ENCODE measurements at places on chromosomes 7 and 10. TPM values are rescaled to one million over a fixed set of nuclear protein-coding genes. Genes with fewer than 3 reads are reported as not detected.

NKX2-3 gene
- total RNA-seq: not detected

BLNK gene
- 7.7 TPM for total RNA-seq

RUFY2 gene
- 43.1 TPM for total RNA-seq

DNA sequence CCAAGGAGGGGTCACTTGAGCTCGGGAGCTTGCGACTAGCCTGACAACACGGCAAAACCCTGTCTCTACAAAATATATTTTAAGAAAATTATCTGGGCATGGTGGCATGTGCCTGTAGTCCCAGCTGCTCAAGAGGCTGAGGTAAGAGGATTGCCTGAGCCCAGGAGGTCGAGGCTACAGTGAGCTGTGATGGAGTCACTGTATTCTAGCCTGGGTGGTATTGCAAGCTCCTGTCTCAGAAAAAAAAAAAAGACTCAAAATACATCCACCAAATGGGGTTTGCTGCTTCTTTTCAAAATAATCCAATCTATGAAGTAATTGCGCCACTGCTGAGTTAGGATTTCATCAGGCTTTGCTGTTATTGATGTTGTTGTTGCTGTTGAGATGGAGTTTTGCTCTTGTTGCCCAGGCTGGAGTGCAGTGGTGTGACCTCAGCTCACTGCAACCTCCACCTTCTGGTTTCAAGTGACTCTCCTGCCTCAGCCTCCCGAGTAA, 11.1 kb upstream of the VIM start:
- no peaks in the 10 kb centered on the region for H3K4me1 ChIP-seq
- no peaks in the 10 kb centered on the region for H3K27me3 ChIP-seq
- no peaks in the 10 kb centered on the region for H3K36me3 ChIP-seq
- no peak overlapping the region for H3K27ac ChIP-seq
- no peak overlapping the region for H3K4me3 ChIP-seq
- DNase-seq: no peak

ABCC2 gene
- 0.66 TPM for total RNA-seq

GRM3 gene
- 14.3 TPM for total RNA-seq

CCSER2 gene
- 108 TPM for total RNA-seq

LBX1 gene
- total RNA-seq: 4.0 TPM

DNA sequence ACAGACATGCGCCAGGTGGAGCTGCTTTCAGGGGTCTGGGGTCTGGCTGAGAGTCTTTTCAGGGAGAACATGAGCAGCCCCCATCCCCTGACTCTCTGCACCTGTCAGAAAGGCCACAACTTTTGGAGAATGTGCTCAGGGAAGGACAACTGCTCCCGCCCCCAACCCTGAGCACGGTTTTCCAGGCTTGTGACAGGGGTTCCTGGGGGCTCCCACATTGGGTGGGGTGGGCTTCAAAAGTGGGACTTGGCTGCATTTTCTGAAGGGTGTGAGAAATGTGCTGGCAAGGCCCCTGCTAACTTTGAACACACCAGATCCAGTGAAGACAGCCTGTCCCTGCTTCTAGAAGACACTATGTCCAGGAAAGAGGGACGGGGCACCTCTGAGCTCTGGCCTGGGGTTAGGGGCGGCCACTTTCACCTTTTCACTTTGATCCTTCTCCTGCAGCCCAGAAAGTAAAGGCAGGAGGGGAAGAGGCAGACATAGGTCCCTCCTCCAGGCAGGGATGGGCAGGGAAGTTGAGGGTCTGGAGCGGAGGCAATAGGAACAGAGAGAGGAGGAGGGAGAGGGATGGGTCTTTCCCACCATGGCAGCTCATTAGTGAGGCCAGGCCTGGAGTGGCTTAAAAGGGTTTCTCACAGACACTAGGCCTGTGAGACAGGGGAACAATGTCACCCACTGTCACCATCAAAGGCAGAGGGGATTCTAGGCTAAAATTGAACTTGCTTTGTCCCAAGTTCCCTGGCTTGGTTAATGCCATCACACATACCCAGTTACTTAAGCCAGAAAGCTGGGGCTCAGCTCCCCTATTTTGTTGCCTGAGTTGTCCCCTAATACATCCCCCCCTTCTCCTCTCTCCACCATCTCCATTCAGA, 1.5 kb downstream of the KCP start:
- H3K27ac ChIP-seq: no peak overlapping the region
- no peak overlapping the region for H3K4me3 ChIP-seq
- peaks cover 26% of the 10 kb centered on the region for H3K4me1 ChIP-seq
- peaks cover 43% of the 10 kb centered on the region for H3K27me3 ChIP-seq
- DNase-seq: no peak

DNA sequence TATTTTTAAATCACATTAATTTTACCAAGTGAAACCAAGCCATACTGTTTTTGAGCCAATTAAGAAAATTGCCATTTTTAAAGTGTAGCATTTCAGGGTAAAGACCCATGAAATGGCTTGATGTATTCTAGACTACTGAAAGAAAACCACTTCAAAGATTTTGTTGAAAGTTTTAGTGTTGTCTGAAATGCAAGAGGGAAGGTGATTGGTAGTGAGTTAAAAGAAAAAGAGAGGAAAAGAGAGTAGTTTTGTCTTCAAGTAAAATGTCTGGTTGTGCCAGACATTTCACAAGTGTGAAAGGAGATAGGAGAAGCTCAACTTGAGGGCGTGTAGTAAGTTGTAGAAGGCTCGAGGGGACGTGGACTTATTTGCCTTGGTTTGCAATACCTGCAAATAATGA, 41.6 kb downstream of the CALML5 start:
- H3K4me1 ChIP-seq: no peaks in the 10 kb centered on the region
- H3K27me3 ChIP-seq: no peaks in the 10 kb centered on the region
- DNase-seq: no peak
- H3K4me3 ChIP-seq: no peak overlapping the region

EPDR1 gene
- total RNA-seq: 62.4 TPM

GRCh38 chr10:80437227-80437626, 16.9 kb upstream of the TSPAN14 start:
- no peaks in the 10 kb centered on the region for H3K4me1 ChIP-seq
- peaks cover 5% of the 10 kb centered on the region for H3K36me3 ChIP-seq
- H3K4me3 ChIP-seq: no peak overlapping the region
- H3K27me3 ChIP-seq: no peaks in the 10 kb centered on the region
- no peak for DNase-seq

DNA sequence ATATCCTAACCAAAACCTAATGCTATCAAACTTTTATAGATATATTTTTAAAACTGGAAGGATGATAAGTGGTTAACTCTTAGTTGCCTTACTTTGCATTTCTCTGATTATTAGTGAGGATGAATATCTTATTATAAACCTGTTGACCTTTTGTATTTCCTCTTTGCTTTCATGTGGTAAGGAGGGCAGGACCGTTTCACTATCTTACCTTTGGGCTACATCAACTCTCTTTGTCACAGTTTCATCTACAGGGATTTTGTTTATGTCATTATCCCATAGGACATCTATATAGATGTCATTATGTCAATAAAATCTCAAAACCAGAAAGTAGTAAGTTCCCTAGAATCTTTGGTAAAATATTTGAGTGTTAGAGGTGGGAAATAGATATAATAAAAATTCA, 219.3 kb downstream of the THSD7A start:
- no peak overlapping the region for H3K27ac ChIP-seq
- H3K4me3 ChIP-seq: no peak overlapping the region
- H3K36me3 ChIP-seq: no peaks in the 10 kb centered on the region
- no peaks in the 10 kb centered on the region for H3K27me3 ChIP-seq

GRCh38 chr7:120185940-120186682, 86.9 kb upstream of the KCND2 start:
- no peaks in the 10 kb centered on the region for H3K4me1 ChIP-seq
- H3K27me3 ChIP-seq: no peaks in the 10 kb centered on the region
- DNase-seq: no peak

MTURN gene
- total RNA-seq: 98.3 TPM

GRCh38 chr7:156614434-156615264, 25.9 kb upstream of the RNF32 start:
- DNase-seq: no peak
- H3K36me3 ChIP-seq: no peaks in the 10 kb centered on the region
- H3K27me3 ChIP-seq: peaks cover 16% of the 10 kb centered on the region
- no peak overlapping the region for H3K27ac ChIP-seq

TMEM236 gene
- 0.44 TPM for total RNA-seq

DNA sequence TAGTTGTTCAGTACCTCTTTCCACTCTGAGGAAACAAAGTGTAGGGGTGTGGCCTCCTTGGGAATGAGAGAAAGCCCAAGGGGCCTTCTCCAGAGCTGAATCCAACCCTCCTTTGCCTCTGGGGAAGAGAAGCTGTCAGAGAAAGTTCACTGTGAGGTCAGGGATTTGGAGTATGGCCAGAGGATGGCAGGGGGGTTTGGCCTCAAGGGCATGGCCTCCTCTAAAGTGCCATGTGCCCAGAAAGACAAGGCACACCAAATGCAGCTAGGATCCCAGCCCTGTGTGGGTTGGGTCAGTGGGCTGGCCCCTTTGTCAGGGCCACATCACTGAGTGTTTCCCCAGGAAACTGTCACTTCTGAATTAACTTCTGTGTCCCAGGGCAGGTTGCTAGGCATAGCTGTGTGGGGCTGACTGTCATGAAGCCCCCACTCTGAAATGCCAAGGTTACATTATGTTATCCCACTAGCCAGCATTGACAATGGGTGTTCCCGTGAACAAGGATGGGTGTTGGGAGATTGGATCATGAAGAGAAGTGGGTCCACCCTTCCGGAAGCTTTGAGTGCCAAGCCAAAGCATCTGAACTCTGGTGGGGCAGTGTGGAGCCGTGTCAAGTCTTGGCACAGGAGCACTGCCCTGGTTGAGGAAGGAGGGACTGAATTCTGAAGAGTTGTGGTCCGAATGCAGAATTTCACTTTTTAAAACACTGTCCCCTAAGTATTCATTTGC, 123.3 kb downstream of the ZMIZ1 start:
- H3K27me3 ChIP-seq: no peaks in the 10 kb centered on the region
- peaks cover 89% of the 10 kb centered on the region for H3K4me1 ChIP-seq
- H3K27ac ChIP-seq: no peak overlapping the region
- DNase-seq: no peak

DNA sequence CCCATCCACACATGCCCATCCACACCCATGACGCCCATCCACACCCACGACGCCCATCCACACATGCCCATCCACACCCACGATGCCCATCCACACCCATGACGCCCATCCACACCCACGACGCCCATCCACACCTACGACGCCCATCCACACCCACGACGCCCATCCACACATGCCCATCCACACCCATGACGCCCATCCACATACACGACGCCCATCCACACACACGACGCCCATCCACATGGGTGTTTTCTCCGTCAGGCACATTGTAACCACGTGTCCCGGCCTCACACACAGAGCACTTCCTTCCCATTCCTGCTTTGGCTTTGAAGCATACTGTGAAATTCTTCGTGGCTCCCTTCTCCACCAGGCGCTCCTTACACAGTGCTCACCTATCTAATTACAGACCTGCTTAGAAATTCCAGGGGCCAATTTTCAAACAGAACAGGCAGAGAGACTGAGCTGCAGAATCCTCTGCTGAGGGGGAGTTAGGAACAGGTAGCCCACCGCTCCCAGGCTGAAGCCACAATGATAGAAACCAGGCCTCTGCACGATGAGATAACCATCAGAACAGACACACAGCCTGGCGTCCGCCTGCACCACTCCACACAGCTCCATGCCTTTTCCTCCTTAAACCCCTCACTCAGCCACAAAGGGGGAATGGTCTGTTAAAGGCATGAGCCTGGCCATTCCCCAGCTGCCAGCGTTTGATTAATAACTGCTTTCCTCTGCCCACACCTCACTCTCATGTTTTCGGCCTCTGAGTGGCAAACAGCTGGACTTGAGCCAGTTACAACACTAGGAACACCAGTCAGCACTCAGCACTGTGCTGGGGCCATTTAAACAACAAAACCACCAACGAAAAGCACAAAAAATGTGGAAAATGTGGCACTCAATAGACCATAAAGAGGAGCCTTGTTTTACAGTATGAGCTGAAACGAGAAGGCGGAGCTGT, 501.6 kb downstream of the PTPRN2 start:
- H3K27ac ChIP-seq: no peak overlapping the region
- no peak for DNase-seq
- H3K4me1 ChIP-seq: no peaks in the 10 kb centered on the region
- H3K36me3 ChIP-seq: peaks cover 2% of the 10 kb centered on the region
- no peak overlapping the region for H3K4me3 ChIP-seq

DNA sequence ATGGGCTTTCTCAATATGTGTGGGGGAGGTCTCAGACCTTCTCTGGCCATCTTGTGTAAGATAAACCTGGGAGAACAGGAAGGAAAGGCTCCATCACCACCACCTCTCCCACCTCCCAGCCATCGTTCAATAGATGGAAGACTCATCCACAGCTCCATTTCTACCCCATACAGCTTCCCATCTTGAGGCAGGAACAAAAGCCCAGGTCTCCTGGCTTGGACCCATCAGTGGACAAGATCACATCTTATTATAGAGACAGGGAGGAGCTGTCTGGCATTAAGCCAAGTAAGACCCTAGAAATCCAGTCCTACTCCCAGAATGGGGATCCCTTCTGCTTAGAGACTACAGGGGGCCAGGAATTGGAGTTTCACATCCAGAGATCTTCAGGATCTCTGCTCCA, 150.3 kb downstream of the GFRA1 start:
- no peak for DNase-seq
- no peaks in the 10 kb centered on the region for H3K27me3 ChIP-seq
- no peaks in the 10 kb centered on the region for H3K4me1 ChIP-seq
- H3K4me3 ChIP-seq: no peak overlapping the region

DNA sequence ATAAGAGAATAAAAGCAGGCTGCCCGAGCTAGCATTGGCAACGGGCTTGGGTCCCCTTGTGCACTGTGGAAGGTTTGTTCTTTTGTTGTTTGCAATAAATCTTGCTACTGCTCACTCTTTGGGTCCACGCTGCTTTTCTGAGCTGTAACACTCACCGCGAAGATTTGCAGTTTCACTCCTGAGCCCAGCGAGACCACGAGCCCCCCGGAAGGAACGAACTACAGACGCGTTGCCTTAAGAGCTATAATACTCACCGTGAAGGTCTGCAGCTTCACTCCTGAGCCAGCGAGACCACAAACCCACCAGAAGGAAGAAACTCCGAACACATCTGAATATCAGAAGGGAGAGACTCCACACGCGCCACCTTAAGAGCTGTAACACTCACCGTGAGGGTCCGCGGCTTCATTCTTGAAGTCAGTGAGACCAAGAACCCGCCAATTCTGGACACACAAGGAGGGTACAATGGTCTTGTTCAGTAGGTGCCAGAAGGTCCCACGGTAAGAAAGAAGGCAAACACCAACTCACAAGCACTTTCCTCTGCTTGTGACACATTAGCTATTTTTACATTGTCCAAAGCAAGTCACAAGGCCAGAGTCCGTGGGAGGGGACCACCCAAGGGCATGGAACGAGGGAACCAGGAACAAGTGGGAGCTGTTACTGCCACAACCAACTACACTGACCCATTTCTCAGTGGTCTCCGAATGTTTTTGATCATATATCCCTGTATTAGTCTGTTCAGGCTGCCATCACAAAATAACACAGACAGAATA, 29.2 kb upstream of the CACUL1 start:
- H3K4me1 ChIP-seq: no peaks in the 10 kb centered on the region
- H3K27me3 ChIP-seq: no peaks in the 10 kb centered on the region
- H3K36me3 ChIP-seq: no peaks in the 10 kb centered on the region
- no peak overlapping the region for H3K27ac ChIP-seq
- no peak overlapping the region for H3K4me3 ChIP-seq
- DNase-seq: no peak

AGAP6 gene
- 5.4 TPM for total RNA-seq
